ENCODE measurements at places on chromosomes 1 and 21.

DNA sequence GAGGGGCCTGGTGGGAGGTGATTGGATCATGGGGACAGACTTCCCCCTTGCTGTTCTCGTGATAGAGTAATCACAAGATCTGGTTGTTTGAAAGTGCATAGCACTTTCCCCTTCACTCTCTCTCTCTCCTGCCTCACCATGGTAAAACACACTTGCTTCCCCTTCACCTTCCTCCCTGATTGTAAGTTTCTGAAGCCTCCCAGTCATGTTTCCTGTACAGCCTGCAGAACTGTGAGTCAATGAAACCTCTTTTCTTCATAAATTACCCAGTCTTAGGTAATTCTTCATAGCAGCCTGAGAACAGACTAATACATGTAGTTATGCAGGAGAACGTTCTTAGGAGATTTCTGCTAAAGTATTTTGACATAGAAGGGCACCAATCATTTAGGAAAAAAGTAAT, 59.9 kb upstream of the FBXO28 start:
- no peak for DNase-seq

DNA sequence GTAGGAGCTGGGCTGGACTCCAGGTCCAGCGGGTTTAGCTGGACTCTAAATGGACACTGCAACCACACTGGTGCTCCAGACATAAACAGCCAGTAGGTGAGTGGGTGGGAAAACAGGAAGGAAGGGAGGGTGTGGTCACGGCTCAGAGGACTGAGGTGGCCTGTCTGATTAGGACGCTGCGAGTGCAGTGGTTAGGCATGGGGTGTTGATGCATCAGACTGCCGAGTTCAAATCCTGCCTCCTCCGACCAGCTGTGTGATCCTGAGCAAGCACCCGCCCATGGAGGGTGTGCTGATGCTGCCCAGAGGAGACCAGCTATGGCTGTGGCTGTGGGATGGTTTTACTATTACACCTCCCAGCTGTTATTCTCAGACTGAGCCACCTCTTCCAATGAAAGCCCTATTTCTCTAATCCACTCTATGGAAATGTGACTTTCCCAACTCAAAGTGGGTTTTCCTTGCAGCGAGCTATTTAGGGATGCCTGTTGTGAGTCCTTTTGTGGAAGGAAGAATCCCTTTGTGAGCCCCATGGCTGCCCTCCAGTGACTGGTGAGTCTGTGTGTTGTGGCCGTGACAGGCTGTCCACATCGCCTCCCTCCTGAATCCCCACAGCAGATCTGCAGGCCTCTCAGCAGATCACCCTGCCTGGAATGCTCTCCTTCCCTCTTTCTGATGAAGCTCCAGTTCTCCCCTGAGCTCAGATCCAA, 56.6 kb upstream of the EDN2 start:
- DNase-seq: no peak

DNA sequence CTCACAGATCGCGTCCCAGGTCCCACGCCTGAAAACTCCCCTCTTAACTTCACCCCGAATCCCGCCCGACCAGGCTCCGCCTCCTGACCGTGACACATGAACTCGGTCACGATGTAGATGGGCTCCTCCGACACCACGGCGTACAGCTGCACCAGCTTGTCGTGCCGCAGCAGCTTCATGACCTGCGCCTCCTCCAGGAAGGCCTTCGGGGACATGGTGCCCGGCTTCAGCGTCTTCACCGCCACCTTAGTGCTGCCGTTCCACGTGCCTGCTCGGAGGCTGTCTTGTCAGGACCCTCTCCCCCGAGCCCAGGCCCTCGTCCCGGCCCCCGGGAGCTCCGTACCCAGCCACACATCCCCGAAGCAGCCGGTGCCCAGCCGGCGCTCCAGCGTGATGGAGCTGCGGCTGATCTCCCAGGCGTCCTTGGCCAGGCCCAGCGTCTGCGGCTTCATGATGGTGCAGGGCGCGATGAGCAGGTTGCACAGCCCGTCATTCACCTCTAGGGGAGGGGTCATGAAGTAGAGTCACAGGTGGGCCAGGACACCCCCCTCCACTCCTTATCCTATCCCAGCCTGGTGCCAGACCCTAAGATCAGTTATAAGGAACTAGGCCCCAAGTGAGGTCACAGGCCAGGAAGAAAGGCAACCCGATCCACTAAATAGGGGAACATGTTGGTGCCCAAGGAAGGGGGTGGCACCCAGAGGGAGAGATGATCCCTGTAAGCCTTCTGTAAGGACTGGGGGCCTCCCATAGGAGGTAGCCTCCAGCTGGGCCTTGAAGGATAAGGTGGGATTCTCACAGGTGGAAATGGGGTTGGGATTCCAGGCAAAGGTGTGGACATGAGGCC, 11.6 kb upstream of the AHDC1 start:
- no peak for DNase-seq

- DNase-seq: peak; percentile 12
These were observed 1.2 kb downstream of the PIGP start for GRCh38 chr21:37071561-37072273.

GRCh38 chr1:206992790-206993189, 22.5 kb upstream of the FCAMR start:
- no peak for DNase-seq

GRCh38 chr1:197235355-197235754, 32.7 kb upstream of the CRB1 start:
- no peak for DNase-seq

DNA sequence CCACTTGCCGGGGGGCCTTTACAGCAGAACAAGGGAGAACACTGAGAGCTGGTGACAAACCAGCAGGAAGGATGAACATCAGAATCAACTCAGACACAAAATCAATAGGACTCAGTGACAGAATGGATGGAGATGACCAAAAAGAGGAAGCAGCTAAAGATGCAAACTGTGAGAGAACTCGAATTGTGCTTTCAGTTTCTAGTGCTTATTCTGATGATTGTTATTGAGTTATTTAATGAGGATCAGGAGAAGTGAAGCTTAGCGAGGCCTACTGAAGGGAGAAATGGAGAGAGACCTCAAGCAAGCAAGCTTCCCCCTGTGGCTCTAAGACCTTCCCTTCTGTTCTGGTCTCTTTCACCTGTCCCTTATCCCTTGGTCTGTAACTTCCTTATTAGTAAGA, 30.3 kb upstream of the TMEM125 start:
- no peak for DNase-seq

GRCh38 chr1:42806593-42806992, 10.3 kb upstream of the ERMAP start:
- DNase-seq: no peak

GRCh38 chr1:173409613-173410012, 67.5 kb upstream of the PRDX6 start:
- DNase-seq: no peak

- no peak for DNase-seq
These were observed 1.4 kb downstream of the HLCS start for GRCh38 chr21:36964827-36965719.

DNA sequence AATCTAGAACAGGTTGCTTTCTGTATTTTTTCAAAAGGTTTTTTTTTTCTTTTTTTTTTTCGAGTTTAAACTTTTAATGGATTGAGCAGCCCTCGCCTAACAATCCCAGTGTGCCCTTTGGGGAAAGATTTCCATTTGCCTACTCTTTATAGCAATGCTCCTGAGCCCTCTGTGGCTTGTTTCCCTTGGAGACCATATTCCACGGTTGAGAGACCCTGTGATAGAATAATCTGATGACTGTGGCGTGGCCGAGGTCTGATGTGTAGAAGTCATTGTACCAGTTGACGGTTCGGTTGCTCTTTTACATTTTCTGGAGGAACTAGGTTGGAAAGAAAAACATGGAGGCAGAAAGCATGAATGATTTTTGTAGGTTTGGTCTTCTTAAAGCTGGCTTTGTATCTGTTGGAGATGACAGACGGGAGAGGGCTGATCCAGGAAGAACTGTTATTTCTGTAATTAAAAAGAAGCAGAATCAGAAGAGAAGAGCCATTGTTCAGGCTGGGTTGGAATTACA, 305.7 kb upstream of the NRIP1 start:
- DNase-seq: no peak

DNA sequence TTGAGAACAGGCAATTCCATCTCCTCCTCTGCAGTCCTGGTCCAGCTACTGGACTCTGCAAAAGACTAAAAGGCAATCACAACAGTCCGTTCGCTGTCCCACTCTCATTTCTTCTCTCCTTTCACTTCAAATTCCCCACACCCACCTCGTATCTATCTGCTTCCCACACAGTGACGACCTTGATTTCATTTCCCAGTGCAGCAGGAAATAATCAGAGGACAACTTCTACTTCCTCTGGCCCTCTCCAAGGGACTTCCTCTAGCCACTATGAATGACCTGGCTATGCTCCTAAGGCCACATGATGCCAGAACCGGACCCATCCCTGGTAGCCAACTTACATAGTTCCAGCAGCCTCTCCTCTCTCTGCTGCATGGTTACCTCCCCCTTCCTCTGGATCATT, 8.0 kb downstream of the NOL9 start:
- no peak for DNase-seq
